ENCODE measurements at places on chromosomes 6 and 20. TPM values are rescaled to one million over a fixed set of nuclear protein-coding genes. Genes with fewer than 3 reads are reported as not detected.

The SLC17A4 gene
- not detected for total RNA-seq

The MAP3K4 gene
- total RNA-seq, result 22.6 TPM

The TREML2 gene
- total RNA-seq, result not detected

The BCAS1 gene
- total RNA-seq, result under 0.01 TPM

The SFT2D1 gene
- 23.3 TPM for total RNA-seq

The FAXC gene
- 0.99 TPM for total RNA-seq

GRCh38 chr20:32984196-32984595 is 20.0 kb downstream of the SUN5 start:
- no peak for DNase-seq

- DNase-seq, result no peak
Measured at GRCh38 chr6:15184441-15184861, 61.4 kb upstream of the JARID2 start.

- DNase-seq, result peak; percentile 33
Measured at GRCh38 chr6:12010635-12011275, 1.4 kb upstream of the HIVEP1 start.

DNA sequence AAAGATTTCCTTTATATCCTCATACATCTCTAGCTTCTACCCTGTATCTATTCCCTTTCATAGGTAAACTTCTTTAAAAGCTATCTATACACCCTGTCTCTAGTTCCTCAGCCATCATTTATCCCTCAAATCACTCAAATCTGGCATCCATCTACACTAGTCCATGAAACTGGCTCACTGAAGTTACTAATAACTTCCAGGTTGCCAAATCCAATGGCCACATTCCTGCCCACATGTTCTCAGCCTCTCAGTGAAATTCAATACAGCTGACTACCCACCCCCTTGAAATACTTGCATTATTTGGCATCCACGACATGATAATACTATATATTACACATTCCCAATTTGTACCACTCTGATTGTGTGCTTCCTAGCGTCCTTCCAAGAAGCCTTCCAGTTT is 8.7 kb downstream of the REPS1 start:
- no peak for DNase-seq

- no peak for DNase-seq
Measured at GRCh38 chr6:151008425-151008824, 142.9 kb downstream of the MTHFD1L start.

- DNase-seq, result no peak
Measured at GRCh38 chr6:77474973-77475372, 11.7 kb upstream of the HTR1B start.

DNA sequence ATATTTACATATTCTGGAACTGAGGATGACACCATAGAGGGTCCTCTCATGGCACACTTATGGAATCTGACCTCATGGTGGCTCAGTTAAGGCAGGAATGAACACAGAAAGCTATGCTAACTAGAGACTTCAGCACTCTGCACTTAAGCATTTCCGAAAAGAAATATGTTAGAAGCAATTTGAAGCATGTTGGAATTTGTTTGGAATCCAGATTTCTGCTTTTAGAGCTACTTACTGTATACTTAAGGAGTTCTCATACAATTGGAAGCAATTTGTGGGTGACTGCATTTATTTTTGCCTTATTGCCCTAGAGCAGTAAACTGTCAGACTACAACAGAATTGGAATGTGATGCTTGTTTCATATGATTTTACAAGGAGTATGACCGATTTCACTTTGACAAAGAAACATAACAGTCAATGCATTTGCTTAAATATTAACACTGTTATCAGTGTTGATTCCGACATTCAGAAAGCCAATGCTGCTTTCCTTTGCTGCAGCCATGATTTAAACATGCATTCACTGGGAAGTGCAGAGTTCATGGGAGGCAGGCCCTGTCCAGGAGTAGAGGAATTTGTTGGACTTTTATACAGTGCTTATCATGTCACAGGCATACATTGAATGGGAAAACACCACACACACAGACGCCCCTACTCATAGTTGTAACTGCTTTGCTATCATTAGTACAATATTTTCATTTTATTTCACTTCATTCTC is 244.4 kb downstream of the SAMD5 start:
- DNase-seq, result no peak

DNA sequence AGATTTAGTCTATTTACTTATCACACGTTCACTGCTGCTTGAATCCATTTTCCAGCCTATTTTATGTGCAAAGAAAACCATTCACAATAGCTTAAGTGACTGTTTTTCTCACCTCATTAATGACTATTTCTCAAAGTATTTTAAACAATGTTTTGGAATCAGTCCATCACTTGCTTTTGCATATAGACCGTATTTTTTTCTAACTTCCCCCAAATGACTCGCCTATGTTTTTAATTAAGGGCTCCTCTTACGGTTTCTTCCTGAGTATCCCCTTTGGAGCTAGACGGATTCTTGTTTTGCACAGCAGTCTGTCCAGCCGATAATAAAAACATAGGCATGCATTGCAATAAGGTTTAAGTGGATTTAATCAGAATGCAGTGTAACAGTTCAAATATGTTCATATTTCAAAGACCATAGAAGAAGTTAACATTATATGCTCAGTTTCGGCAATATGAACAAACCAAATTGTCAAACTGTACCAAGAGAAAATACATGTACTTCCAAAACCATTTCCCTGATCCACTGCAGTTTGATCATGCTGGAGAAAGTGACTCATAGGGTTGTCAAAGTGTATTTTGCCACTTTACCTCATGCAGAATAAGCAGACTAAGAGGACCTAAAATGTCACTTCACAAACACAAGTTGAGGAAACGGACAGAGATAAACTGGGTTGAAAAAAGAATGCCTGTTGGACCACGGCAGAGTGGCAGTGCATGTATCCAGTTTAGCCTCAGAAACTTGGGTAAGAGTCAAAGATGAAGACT is 66.4 kb downstream of the HMGN3 start:
- no peak for DNase-seq

- no peak for DNase-seq
Measured at GRCh38 chr6:129364037-129364436, 345.9 kb downstream of the ARHGAP18 start.

- DNase-seq, result no peak
Measured at GRCh38 chr20:59933849-59934585, 580 bp upstream of the SYCP2 start.

DNA sequence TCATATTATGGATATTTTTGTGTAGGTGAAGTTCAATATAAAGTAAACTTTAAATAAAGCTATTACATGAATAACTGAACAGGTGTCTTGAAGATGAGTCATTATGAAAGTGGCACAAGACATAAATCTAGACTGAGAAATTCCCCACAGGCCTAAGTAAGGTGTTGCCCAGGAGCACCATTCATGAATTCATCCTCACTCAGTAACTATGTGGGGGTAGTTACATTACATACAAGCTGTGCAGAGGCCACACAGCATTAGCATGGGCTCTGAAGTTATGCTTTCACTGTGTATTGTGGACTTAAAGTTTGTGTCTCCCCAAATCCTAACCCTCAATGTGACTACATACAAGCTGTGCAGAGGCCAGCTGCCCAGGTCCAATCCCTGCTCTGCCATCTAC is 65.9 kb downstream of the BCAS1 start:
- no peak for DNase-seq

DNA sequence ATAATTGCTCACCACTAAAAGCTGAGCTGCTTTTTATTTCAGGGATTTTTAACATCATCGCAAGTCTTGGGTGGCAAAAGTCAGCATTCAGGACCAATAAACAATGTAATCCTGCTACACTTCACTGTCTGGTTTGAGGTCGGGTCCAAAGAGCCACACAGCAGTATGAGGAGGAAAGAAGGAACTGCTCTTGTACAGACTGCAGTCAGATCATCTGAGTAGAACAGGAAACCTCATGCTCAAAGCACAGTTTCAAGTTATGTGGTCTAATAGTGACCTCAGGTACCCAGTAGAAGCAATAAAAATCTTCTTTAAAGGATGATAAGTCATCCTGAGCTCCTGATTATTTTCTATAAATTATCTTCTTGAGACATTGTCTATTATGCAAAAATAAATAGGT is 211.4 kb downstream of the FUT9 start:
- no peak for DNase-seq

DNA sequence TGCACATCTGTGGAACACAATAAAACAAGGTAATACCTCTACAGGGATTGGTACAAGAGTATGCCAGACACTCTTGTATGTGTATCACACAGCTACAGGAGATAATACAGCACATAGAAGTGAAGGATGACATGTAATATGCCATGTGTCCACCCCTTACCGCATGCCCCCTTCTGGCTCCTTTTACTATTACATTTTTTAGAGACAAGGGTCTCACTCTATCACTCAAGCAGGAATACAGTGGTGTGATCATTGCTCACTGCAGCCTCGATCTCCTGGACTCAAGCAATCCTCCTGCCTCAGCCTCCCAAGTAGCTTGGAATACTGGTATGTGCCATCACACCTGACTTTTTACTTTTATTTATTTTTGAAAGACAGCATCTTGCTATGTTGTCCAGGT is 4.2 kb upstream of the NCR3 start:
- DNase-seq, result no peak

DNA sequence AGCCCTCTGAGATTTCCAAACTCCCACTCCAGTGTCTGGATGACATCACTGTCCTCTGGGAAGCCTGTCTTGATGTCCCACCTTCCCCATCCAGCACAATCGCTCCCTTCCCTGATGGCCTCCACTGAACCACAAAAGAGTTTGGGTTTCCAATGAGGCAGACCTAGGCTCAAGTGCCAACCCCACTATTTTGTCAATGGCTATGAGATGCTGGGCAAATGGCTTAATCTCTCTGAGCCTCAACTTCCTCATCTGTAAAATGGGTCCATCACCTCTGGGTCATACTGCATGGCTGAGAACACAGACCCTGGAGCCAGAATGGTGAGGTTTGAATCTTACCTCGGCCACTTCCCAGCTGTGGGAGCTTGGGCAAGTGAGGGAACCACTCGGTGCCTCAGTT is 11.7 kb downstream of the SLC13A3 start:
- DNase-seq, result no peak

DNA sequence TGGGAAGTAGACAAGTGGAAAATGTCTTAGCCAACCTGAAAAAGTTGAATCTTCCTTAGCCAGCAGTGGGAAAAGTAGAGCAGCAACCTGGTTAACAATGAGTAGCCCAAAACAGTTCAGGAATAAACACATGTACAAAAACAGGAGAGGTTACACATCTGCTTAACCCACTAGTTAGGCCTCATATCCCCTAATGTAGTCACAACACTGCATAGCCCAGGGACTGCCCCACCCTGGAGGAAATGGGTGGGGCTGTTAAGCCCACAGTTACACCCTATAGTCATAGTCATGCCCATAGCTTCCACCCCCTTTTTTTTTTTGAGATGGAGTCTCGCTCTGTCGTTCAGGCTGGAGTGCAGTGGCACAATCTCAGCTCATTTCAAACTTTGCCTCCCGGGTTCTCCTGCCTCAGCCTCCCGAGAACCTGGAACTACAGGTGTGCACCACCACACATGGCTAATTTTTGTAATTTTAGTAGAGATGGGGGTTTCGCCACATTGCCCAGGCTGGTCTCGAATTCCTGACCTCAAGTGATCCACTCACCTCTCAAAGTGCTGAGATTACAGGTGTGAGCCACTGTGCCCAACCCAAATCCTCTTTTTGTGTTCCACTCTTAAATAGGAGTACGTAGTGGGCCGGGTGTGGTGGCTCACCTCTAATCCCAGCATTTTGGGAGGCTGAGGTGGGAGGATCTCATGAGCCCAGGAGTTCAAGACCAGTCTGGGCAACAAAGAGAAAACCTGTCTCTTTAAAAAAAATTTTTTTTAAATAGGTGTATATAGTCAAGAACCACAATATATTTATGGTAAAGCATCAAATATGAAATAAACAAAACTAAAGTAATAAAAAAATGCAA is 24.5 kb downstream of the ILRUN start:
- no peak for DNase-seq

DNA sequence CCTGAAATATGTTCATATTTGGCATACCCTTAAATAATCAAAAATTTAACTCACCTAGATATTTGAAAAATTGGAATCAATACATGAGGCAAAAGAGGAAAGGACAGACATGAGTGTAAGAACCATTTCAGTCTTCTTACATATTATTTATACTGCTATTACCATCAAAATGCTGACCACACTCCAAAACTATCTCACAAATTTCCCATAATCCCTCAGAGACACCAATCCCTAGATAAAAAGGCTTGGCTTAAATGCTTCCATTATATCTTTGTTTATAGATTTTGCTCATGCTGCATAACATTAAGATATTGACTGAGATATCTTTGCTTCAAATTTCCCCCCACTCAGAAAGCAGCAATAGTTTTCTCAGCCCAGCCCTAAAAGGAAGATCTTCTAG is 11.7 kb upstream of the NT5DC1 start:
- no peak for DNase-seq

DNA sequence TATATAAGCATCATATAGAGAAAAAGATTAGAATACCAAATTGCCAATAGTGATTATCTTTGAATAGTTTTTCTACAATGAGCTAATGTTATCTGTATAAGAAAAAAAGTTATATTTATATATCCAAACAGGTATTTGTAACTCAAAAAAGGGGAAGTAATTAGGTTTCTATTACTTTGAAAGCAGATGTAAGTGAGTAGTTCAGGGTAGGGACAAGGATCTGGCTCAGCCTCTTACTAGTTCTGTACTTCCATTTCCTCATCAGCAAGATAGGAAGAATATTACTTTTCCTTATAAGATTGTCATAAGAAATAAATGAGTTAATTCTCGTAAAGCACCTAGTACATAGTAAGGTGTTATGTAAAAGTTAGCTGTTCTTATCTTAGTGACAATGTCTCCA is 32.2 kb downstream of the AHI1 start:
- DNase-seq, result no peak

DNA sequence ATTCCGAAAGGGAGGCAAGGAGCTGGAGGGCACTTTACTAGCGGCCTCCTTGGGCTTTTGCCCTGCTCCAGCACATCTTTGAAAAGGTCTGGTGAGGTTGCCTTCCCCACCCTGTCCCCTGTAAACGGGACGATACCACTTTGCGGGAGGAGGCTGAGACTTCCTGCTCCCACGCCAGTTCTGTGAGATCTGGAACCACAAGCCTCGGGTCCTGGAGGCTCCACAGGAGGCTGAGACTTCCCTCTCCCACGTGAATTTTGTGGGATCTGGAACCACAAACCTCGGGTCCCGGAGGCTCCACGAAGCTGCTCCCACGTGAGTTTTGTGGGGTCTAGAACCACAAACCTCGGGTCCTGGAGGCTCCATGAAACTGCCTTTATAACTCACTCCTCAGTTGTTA is 209.3 kb downstream of the DLL1 start:
- DNase-seq, result no peak

DNA sequence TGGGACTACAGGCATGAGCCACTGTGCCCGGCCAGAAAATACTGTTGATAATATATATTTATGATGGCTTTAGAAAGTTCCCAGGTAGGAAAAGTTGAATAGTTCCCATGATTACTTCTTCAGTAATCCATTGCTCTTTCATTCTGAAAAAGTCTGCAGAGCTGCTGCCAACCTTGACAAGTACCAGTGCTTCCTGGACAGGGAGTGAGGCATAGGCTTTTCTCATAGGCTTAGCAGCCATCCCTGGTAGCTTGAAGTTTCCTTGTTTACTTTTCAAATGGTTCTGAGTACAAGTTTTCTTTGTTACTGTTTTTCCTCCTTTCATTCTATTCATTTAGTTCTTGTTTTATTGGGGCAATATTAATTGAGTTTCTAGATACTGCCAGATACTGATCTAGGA is 7.8 kb downstream of the RWDD1 start:
- DNase-seq, result no peak
